ENCODE measurements at places on chromosomes 13 and 19. TPM values are rescaled to one million over a fixed set of nuclear protein-coding genes. Genes with fewer than 3 reads are reported as not detected.
A peak's percentile ranks its signal among the peaks of the same experiment; 100 is the strongest.

FCAR gene
- total RNA-seq: not detected

ZNF99 gene
- total RNA-seq: not detected

CDX2 gene
- total RNA-seq: not detected

DNA sequence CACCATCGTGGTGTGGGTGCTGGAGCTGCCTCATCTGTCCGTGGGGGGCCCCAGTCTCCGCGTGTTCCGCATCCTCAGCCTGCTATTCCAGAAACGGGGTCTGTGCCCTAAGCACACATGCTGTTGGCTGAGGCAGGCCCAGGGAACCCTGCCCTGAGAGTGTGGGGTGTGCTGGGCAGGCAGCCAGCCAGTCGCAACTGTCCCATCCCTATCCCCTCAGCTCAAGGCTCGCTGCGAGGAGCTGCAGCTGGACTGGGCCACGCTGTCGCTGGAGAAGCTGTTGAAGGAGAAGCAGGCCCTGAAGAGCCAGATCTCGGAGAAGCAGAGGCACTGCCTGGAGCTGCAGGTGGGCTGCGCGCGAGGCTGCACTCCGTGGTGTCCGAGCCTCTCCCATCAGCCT is 21.9 kb downstream of the PLEKHJ1 start:
- no peak for DNase-seq

- DNase-seq: peak; percentile 96
Observed at GRCh38 chr19:29687244-29687896, 22.1 kb downstream of the PLEKHF1 start.

DNA sequence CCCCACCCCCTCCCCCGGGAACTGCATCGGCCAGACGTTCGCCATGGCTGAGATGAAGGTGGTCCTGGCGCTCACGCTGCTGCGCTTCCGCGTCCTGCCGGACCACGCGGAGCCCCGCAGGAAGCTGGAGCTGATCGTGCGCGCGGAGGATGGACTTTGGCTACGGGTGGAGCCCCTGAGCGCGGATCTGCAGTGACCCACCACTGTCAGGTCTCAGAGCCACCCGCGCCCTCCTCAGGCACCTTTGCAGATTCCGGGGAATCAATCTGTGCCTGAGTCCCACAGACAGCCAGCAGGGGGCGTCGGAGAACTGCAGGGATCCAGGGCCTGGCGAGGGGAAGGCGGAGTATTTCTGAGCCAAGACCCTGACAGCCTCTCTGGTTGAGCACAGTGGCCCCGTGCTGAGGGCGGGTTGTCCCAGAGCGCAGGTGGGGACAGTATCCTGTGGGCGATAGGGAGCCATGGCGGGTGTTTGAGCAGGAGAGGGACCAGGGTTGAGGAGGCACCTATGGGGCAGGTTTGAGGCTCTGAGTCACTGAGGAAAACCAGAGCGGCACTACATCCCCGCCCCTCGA is 30.4 kb upstream of the CYP4F8 start:
- peak; percentile 67 for DNase-seq

DNA sequence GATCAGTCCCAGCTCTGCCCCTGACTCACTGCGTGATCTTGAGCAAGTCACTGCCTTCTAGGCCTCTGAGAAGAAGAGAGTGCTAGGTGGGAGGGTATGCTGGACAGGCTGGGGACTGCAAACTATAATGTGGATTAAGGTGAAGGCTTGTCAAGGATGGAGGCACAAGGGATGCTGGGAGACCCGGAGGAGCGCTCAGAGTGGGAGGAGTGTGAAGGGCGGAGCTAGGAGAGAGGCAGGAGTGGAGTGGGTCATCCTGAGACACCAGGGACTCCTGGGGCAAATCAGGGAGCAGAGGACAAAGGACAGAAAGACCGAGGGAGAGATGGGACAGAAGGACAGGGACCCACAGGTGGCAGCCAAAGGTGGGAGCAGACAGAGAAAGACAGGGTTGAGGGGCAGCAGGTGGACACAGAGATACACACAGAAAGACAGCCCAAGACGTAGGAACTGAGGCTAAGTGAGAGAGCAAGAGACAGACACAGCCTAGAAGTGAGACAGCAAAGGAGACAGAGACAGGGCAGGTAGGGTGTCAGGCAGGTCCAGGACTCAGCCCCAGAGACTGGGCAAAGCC is 2.6 kb downstream of the GRIK5 start:
- no peak for DNase-seq

GRCh38 chr13:113020323-113021080 is 51.5 kb downstream of the MCF2L start:
- no peak for DNase-seq

- no peak for DNase-seq
Observed at GRCh38 chr13:99861771-99862170, 109.8 kb downstream of the ZIC5 start.

GRCh38 chr19:33290956-33291622 is 11.2 kb downstream of the CEBPA start:
- peak; percentile 90 for DNase-seq

GRCh38 chr19:32224371-32225244 is 120.8 kb upstream of the ZNF507 start:
- DNase-seq: no peak

- DNase-seq: no peak
Observed at GRCh38 chr13:84097148-84097547, 214.9 kb upstream of the SLITRK1 start.
